ENCODE measurements at places on chromosomes 2 and 18.

GRCh38 chr2:19484736-19485135 is 126.3 kb upstream of the OSR1 start:
- no peak for DNase-seq

DNA sequence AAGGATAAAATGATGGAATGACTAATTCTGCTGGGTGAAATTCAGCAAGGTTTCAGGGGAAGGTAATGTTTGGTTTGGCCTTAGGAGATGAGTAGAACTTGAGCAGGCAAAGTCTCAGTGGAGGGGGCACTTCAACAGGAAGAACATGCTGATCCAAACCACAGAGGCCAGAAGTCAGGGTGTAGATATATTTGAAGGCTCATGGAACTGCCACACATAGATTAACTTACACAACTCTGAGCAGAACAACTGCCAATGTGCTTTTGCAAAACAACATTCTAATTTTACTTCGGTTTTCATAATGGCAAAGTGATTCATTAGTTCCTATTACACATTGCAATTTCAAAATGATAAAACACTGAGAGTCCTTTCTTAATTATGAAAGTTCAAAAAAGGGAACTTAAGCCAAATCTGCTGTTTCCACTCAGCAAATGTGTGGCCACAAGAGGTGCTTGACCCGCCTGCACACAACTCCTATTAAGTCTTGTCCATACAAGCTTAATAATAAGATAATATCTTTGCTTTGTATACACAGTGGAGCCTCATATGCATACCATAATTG is 284.8 kb downstream of the MREG start:
- no peak for DNase-seq

GRCh38 chr2:138476186-138476585 is 25.4 kb upstream of the SPOPL start:
- DNase-seq: no peak

GRCh38 chr2:172095146-172095904 is 7.4 kb downstream of the DLX2 start:
- DNase-seq: no peak

DNA sequence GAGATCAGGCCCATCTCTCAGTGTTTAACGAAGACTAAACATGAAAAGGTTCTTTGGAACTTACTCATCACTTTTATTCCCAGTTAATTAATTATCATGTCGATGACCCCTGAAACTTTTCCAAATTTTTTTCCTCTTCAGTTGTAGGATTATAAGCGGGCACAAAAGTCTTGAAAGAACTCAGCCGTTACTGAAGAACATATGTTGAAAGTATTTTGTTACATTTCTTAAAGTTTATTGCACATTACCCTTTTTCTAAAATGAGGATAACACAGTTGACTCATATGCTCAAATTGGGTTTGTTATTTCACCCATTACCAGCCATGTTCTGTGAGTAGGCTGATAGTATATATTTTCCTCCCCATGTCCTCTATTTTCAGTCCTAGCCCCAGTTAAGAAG is 75.9 kb upstream of the COL3A1 start:
- no peak for DNase-seq

All from cortex of kidney (tissue), 1 donor.